ENCODE measurements at places on chromosomes 11 and 22.
A peak's percentile ranks its signal among the peaks of the same experiment; 100 is the strongest.

GRCh38 chr11:75891947-75892739 is 77.1 kb downstream of the UVRAG start:
- no peak for DNase-seq

GRCh38 chr11:110376711-110377324 is 52.9 kb upstream of the FDX1 start:
- peak; percentile 88 for DNase-seq

DNA sequence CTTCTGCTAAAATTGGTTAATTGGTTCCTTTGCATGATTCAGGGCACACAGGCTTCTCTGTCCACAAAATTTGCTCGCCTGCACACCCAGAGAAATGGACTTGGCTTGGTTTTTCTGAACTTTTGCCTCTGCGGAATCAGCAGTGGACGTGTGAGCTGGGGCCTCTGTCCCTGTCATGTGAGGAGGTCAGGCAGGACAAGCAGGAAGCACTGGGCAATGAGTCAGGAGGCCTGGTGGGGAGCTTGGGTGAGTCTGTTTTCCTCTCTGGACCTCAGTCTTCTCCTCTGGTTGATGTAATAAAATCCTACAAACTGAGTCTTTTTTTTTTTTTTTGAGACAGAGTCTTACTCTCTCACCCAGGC is 10.4 kb upstream of the CELSR1 start:
- no peak for DNase-seq

- no peak for DNase-seq
Measured at GRCh38 chr22:17283423-17283822, 64.2 kb upstream of the ADA2 start.

DNA sequence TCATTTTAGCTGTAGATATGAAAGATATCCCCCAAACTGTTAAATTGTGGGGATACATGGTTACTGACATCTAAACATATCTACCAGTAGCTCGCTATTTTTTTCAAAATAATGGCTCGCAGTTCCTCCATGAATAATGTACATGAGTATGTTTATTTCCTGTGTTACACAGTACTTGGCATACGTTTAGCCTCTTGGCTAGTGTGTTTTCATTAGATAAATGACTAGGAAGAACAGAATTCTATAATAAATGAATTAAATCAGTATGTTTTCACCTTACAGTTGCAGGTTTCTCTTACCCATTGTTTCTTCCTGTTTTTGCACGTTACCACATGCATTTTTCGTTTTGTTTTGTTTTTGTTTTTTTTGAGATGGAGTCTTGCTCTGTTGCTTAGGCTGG is 21.8 kb downstream of the RNF169 start:
- no peak for DNase-seq

DNA sequence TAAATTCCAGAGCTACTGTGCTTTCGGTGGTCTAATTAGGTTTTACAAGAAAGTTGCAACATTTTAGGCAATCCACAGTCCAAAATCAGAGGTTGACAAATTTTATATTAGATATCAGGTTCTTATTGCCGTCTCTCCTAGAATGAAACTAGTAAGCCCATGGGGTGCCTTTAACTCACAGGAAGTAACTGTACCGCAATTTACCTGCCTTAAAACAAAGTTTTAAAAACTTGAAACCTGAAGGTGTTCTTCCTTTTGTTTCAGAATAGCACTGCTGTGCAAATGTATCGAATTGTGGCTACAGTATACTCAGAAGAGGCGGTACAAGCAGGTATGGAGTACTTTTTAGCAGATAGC is 77.2 kb downstream of the PISD start:
- no peak for DNase-seq

- DNase-seq, result peak; percentile 52
Measured at GRCh38 chr22:42581762-42582716, 28.3 kb downstream of the SERHL2 start.

DNA sequence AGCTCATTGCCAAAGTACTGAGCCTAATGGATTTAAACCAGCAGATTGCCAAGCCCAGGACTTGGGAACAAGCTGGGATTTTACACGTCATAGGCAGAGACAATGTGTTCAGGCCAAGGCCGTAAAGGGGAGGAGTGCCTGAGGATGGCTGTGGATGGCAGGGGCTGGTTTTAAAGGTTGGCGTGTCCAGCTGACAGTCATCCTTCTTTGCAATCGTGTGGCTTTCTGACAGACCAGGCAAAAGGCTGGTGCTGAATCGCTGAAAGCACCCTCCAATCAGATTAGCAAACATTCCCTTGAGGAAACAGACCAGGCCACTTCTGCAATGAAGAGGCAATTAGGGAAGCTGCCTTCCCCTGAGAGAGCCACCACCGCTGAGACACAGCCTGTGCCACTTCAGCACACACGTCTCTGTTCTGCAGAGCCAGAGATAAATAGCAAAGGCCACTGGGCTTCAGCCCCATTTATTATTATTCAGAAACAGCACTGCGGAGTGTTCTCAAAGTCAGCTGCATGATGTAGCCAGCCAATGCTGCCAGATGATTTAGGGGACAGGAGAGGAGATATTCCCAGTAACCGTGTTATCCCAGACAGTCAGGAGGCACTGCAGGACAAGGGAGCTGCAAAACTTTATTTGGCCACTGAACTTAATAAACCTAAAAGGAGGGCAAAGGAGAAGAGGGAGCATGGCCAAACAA is 54.2 kb upstream of the CSNK2A3 start:
- peak; percentile 95 for DNase-seq

GRCh38 chr11:2451916-2452315 is 7.1 kb downstream of the KCNQ1 start:
- DNase-seq, result no peak

DNA sequence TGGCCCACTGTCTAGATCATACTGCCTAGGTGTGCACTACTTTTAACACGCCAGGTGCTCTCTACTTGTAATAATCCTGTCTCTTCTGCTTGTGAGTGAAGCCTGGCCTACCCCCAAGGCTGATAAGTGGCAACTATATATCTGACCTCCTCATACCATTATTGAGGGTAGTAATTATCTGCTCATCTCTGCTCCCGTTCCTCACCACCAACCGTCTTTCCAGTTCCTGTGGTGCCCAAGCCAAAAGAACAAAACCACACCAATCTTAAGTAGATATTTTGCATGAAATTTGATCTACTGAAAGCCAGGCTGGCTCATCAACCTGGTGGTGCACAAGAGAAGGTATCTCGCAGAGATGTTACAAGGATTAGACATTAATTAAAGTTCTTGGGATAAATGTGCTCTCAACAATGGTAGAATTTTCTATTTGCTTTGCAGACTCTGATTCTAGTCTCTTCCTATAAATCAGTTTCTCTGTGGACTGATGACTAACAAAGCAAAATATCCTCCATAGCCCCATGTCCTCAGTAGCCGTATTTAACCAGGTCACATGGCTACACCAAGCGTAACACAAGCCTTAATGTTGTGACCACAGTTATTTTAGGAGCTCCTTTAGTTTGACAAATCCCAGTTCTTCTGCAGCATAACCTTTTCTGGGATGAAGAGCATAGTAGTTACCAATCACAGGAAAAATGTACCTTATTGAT is 267.2 kb downstream of the NTM start:
- no peak for DNase-seq

GRCh38 chr11:38252620-38253019 is 1654.6 kb upstream of the RAG2 start:
- DNase-seq, result no peak

- DNase-seq, result peak; percentile 61
Measured at GRCh38 chr22:46064228-46064965, 85.9 kb upstream of the PPARA start.

GRCh38 chr11:33582636-33583325 is 117.8 kb downstream of the C11orf91 start:
- DNase-seq, result no peak

GRCh38 chr11:70882716-70883085 is 369.7 kb downstream of the SHANK2 start:
- DNase-seq, result no peak

Measured in NCI-H524 (cell line).